ENCODE measurements at places on chromosomes 6 and 20.

DNA sequence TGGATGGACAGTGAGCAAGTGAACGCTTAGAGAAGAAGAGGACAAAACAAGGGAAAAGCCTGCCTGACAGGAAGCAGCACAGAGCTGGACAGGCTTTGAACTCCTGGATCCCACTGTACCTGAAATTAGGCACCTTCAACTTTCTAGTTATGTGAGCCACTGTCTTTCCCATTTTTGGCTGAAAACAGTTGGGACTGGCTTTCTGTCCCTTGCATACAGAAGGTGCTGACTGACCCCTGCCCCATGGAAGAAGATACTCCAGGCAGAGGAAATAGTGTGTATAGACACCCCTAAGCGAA lies 122.8 kb downstream of the CEBPB start:
- no peak for DNase-seq

DNA sequence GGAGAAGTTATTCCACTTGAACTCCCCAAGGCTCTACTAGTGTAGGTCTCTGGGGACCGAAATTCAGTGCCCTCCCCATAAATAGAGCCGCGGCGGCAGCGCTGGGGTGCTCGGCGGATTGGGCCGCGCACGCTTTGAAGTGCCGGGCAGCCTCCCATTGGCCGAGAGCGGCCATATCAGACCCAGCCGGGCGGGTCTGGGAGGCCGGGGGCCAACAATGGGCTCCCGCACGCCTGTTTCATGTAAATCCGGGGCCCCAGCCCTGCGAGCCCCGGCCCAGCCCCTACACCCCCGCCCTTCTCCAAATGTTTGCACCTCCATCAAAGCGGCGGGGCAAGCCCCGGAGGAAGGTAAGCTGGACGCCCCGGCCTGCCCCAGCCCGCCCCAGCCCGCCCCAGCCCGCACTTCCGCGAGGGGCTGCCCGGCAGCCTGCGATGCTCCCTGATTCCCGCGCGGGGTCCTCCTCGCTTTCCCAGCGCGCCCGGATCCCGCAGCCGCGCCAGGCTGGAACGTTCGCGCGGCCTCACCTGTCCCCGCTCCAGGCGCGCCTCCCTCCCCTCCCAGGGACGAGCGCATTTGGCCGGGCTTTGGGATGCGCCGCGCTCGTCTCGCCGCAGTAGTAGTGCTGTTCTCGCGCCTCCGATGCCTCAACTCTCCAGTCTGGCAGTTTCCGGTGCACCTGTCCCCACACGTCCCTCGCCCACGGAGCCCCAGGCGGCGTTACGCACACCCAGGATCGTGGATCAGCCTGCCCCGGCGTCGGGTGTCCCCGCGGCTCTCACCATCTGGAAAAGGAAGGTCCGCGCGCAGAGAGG lies at the start of gene TBXT:
Gene TBXT (minus strand): TSS at position 51 of the 815 bp plus-strand sequence. CDS start 260 bp downstream, outside the sequence.
- DNase-seq: no peak

- DNase-seq: no peak
These were observed 1.5 kb upstream of the GRIK2 start for GRCh38 chr6:101391772-101392585.

DNA sequence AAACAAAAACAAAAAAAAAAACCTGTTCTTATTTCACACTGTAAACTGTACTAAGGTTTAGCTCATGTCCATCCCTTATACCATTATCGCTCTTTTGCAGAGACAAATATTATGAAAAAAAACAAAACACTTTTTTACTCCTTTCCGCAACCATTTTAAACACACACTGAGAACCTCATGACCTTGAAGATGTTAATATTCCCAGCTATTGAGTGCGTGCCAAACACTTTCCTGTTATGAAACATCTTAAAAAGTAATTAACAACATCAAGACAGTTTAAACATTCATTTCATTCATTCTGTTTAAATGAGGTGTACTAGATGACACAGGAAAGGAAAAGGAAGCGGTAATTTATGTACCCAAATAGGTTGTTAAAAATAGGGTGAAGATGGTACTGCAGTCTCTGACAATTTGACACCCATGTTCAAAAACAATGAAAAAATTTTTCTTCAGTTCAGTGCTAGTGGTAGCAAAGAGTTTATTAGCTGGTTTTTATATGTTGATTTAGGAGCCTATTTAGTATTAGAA lies 3.9 kb upstream of the ARHGAP18 start:
- DNase-seq: no peak

GRCh38 chr6:32982702-32983492 lies 14.5 kb downstream of the BRD2 start:
- DNase-seq: no peak

DNA sequence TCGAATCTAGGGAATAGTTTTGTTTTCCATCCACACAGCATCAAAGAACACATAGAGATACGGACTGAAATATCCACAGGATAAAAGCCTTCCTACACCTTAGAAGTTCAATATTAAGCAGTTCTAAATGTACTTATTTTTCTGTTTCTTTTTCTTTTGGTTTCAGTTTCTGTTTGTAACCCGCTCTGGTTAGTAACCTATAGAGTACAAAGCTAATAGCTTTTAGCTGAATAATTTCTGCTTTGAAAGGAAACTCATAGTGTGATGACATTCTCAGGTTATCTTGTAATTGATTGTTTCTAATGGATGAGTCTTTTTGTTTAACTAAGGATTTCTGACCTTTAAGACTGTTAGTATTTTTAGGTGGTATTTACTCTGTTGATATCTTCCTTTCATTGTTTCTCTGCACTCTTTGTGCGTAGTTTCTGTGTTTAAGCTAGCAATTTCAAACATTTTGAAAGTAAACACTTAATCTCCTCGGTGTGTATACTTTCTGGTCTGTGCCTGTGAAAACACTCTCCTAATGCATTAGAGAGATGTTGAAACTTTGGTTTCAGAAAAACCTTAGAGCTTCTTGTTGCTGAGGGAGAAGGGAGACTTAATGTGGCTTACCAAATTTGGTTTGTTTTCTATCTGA lies 385.5 kb downstream of the HDGFL1 start:
- DNase-seq: no peak

DNA sequence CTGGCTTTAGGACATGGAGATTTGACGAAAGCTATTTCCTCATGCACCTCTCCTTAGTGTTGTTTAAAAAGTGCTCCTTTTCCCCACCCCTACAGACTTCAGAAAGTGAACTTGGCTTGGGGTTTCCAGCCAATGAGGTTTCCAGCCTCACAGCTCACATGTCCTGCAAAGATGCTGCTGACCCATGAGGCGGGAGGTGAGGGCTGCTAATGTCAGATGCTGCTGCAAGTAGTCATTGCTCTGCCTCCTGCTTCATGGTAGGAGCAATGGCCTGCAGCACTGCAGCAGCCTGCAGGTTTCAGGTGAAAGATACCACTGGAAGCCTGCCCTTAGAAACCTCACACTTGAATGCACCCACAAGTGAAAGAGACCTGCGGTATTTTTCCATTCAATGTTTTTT lies 112.8 kb downstream of the LAMP5 start:
- DNase-seq: no peak

DNA sequence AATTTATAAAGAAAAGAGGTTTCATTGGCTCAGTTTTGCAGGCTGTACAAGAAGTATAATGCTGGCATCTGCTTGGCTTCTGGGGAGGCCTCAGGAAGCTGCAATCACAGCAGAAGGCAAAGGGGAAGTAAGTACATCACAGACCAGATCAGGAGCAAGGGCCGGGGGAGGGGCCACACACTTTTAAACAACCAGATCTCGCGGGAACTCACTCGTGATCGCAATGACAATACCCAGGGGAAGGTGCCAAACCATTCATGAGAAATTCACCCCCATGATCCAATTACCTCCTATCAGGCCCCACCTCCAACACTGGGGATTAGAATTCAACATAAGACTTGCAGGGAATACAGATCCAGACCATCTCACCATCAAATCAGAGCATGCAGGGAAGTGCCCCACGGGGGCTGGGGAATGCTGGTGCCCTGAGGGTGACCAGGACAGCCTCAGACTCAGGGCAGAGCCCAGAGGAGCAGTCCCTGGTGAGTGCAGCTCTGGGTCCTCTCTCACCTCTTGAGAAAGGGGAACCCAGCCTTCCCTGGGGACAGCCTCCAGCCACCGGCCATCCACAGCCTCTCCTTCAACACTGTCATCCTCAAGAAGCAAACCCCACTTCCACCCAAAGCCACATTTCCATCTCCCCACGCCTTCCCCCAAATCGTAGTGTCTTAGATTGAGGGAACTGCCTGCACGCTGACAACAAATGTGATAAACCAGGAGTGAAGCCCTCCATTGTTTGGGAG lies 80.7 kb downstream of the ANKRD60 start:
- DNase-seq: no peak

DNA sequence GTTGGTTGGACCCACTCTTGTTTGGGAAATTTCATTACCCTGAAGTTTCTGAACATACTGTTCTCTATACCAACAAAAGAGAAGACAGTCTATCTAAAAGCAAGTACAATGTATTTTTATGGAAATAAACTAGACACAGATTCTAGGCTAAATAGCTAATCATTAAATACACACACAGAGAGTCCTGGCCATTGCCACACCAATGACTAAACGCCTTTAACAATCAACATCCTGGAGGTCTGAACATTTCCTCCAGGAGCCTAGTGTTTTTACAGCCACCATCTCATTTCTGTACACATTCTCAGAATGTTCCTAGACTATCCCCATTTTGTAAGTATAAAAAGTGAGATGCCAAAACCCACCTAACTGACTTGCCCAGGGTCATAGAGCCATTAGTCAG lies 141.6 kb upstream of the RREB1 start:
- DNase-seq: no peak

DNA sequence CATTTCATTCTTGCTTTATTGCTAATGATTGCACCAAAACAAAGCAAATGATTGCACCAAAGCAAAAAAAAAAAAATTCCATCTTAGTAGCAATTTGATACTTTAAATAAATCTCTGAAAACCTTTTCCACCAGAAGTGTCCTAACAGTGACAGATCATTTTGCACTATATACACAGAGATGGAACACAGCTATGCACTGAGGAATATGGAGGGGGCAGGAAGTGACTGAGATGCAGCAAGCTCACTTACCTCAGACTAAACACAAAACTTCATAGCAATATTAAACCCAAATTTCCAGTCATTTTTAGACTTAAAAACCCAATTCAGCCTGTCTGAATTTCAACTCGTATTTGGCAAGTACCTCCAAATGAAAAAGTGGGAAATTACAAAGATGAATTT lies 41.2 kb downstream of the HIVEP2 start:
- no peak for DNase-seq

DNA sequence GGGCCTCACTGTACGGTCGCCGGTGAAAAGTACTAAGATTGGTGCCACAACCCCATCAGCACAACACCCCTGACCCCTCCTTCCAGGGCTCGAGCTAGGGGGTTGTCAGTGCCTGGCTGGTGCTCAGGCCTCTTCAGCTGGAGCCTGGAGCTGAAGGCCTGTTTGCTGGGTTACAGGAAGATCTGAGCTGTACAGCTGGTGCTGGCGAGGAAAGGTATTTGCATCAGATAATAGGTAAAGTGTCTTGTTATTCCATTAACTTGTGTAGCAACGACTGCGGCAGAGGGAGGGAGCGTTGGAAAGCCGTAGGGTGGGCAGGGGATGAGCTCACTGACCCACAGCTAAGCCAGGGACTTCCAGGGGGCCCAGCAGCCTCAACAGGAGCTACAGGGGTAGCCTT lies 15.8 kb upstream of the SIRPA start:
- no peak for DNase-seq

GRCh38 chr6:137150072-137150471 lies 23.4 kb downstream of the IL22RA2 start:
- no peak for DNase-seq

DNA sequence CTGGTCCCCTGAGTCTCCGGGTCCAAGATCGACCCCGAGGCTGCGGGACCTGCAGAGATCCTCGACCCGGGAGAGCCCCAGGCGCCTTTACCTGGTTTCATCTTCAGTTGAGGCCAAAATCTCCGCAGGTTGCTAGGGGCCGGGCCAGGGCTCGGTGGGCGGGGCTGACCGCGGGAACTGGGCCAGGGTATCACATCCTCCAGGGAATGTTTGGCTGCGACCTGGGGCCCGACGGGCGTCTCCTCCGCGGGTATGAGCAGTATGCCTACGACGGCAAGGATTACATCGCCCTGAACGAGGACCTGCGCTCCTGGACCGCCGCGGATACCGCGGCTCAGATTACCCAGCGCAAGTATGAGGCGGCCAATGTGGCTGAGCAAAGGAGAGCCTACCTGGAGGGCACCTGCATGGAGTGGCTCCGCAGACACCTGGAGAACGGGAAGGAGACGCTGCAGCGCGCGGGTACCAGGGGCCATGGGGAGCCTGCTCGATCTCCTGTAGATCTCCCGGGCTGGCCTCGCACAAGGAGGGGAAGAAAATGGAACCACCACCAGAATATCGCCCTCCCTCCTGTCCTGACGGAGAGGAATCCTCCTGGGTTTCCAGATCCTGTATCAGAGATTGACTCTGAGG lies 53.8 kb upstream of the POLR1H start:
- no peak for DNase-seq

DNA sequence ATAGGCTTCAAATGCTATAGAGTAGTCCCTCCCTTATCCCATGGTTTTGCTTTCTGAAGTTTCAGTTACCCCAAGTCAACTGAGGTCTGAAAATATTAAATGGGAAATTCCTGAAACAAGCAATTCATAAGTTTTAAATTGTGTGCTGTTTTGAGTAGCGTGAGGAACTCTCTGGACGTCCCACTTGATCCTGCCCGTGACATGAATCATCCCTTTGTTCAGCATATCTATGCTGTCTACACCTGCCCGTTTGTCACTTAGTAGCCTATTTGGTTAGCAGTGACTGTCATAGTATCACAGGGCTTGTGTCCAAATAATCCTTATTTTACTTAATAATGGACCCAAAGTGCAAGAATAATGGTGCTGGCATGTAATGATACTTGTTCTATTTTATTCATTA lies 5.0 kb downstream of the PCMT1 start:
- no peak for DNase-seq

GRCh38 chr6:40957616-40958492 lies 81.2 kb downstream of the UNC5CL start:
- no peak for DNase-seq

DNA sequence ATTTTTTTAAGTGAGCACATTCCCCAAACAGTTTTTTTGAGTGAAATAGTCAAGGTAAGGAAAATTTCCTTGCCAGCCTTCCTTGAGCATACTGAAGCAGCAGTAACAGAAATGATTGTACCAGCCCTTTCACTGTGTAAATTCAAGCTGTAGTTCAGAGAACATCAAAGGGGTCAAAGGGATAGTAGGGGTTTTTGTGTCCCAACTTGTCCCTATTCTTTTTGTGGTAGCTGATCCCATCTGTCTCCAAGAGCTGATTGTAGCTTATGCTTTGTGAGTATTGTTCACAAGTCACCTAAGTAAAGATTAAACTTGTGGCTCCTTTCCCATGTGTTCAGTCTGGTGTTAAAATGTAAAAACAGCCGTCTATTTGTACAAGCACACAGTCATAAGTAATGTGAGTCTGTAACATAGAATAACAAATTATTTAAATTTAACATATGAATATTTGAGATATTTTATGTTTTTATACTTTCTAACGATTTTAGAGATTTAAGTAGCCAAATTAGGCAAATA lies 185.0 kb downstream of the CENPW start:
- DNase-seq: no peak

DNA sequence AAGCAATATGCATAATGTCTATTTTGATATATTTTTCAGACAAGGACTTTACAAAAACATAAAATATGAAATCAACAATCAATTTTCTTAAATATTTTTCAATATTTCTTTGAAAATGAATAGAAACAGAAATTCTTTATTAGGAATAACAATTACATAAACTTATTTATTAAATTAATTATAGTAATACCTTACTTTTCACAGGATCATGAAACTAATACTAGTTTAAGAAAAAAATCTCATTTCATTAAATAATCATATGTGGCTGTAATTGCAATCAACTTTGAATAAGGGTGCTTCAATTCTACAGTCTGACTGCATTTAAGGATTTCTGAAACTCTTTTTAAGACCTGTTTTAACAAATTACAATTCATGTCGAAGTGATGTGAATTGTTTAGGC lies 26.6 kb downstream of the EPHA7 start:
- no peak for DNase-seq

- DNase-seq: no peak
These were observed 422.5 kb upstream of the RGS17 start for GRCh38 chr6:153553627-153554026.
